Amygdala (tissue), 56 donors: ENCODE measurements at places on chromosomes 12 and 14.

GRCh38 chr12:101697930-101698799, 725 bp downstream of the CHPT1 start:
- peak; percentile 42 for DNase-seq

GRCh38 chr12:119609358-119609757, 15.8 kb downstream of the TMEM233 start:
- DNase-seq: no peak

DNA sequence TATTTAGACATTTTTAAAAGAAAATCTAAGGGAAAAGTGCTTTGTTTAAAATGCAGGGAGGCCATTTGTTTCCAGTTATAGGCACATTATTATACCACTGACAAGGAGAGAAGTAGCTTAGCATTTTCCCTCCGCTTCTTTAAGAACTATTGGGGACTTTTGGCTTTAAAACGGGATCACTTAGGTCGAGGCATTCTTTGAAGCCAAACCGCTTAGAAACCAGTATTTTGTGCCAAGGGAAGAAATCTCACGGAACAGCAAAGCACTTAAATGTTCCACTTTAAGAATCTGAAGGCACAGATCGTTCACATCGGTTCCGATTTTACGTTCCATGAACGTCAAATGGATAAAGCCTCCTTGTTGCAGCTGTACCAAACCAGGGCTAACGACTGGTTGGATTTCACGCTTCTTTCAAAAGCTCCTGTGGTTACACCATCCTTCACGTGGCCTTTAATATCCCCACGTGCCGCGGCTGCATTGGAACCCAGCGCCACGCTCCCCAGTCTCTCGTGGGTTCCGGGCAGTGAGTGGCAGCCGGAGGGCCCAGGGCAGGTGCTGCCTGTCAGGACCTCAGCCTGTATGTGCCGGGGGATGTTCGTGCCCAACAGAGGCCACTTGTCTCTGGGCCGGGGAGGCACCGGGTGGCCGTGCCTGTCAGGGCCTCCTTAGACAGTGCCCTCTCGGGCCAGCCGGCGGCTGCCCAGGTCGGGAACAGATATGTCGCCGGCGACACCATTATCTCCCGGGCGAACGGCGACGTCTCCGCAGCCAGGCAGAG, 195.4 kb downstream of the KIF26A start:
- DNase-seq: no peak

GRCh38 chr12:84637926-84638325, 274.7 kb downstream of the SLC6A15 start:
- DNase-seq: no peak

DNA sequence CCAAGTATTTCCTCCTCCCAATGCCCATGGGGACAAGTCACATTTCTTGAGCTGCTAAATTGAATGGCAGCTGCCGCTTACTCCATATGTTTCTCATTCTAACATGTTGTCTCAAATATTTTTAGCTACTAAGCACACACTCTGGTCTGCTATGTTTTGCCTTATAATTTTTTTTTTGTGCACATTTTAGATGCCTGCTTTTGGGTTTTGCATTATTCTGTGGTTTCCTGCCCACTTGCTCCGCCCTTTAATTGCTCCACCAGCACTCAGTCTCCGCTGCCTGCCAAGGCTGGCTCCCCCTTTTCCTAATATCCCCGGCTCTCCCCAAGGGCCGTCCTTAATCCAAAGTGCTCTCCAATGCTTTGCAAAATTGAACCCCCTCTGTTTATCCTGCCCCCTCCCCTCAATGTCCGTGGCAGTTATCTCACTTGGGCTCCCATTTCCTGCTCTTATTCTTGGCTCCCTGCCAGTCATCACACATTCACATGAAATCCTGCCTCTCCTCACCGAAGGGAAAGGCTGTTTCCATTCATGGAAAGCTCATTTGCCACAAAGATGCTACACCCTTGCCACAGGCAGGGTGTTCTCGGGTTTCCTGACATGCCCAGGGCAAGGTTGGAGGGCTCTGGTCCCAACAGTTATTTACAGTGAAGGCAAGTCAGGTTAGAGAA, 79.4 kb downstream of the C12orf75 start:
- no peak for DNase-seq
